ENCODE measurements at places on chromosomes 2 and 18.

DNA sequence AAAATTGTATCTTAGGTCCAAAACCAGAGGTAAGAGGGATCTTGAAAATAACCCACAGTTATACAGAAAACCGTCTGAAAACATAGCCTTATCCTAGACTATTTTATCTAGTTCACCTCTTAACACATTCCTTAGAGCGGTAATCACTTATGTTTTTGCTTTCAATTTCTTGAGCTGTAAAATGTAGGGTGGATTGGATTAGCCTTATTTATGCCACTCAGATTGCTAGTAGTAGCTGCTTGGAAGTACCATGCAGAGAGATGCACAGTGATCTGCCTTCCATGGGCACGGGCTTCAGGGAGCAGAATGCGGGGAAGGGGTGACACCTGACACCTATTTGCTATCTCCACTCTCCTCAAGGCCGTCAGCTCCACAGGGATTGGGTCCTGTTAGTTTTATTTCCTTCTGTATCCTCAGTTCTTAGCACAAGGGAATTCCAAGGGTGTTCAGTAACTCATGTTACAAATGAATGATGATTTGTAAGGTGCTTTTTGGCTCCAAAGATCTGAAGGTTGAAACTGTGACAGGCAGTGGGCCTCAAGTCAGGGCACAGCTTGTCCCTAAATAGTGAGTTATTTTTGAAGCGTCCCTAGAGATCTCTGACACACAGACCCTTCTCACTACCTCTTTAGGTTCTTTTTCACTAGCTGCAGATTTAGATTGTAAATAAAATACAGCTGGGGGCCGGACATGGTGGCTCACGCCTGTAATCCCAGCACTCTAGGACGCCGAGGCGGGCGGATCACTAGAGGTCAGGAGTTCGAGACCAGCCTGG is 64.0 kb upstream of the PMAIP1 start:
- DNase-seq: no peak

DNA sequence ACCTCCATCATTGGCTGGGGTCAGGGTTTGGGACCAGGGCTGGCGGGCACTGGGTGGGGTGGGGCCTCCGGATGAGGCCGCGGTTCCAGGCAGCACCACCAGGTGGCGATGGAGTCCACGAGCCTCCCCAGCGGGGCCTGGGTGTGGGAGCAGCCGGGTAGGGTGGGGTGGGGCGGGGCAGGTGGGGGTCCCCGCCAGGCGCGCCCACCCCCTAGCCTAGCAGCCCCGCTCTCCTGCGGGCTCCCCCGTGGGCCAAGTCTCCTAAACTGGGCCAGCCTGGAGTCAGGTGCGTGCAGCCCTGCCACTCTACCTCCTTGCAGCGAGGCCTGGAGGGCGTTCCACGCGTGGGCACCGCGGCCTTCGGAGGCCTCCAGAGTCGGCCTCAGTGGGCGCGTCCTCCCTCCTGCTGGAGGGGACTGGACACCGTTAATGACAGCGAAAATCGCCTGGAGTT is 187.5 kb downstream of the TWIST2 start:
- peak; percentile 14 for DNase-seq

DNA sequence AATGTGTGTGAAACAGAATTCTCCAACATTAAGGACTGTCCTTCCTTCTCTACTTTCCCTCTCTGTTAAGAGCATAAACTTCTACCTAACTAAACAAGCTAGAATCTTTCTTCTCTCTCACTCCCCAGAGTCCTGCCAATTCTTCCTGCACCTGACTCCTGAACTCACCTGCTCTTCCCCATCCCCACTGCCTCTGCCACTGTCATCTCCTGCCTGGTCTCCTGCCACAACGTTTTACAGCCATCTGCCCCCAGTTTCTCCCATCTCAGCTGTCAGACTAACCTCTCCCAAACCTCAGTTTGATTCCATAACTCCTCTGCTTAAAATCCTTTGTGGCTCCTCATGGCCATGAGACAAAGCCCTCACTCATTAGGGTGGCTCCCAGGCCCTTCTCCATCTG is 288.3 kb upstream of the FBXO11 start:
- DNase-seq: no peak

- no peak for DNase-seq
These were observed 209.4 kb upstream of the SP5 start for GRCh38 chr2:170505631-170506275.

DNA sequence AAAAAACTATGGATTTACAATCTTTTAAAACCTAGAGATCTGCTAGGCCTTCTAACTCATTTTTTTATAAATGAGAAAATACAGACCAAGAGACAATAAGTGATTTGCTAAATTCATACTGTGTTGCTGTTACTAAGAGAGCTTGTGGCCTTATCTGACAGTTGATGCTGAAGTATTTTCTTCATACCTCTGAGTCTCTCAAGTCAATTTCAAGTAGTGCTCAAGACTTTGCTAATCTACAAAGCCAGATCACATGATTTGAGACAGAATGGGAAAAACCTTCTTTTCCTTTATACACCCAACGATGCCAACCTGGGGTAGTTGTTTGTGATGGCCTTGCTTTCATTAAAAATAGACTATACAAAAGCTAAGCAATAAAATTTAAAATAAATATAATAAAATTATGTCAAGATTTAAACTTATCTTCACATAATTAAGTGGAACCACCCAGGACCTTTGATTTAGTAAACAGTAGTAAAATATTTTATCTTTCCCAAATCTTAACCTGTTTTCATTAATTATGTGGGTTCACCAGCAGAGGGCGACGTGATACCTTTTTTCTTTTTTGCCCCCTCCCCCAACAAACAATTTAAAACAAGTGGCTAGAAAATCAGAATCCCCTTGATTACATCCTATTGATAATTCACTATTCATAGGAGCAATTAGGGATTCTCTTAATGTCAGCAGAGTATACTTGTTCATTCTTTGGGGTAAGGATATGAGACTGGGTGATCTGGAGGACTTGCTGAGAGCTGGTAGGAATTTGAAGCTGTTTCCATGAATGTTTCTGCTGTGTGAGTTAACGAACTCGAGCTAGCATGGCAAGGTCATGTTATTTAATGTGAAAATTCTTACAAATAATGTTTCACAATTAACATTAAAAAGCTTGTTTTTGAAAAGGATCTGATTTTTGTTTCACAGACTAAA is 49.6 kb upstream of the SLC5A7 start:
- DNase-seq: no peak

- DNase-seq: no peak
These were observed 310.8 kb downstream of the PIEZO2 start for GRCh38 chr18:10838553-10838952.

DNA sequence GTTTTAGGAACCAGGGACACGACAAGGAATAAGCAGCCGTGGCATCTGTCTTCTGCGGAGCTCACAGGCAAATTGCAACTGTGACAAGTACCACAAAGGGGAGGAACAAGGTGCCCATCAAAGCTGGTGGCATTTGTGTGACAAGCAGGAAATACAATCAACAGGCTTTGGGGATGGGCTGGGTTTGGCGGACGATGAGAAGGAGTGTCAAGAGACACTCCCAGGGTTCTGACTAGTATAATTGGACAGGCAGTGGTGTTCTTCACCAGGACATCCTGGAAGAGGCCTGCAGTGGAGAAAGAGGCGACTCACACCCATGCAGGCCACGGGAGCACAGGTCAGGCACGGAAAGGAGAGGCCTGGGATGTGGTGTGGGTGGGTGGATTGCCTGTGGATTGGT is 14.2 kb upstream of the SPATA3 start:
- no peak for DNase-seq

DNA sequence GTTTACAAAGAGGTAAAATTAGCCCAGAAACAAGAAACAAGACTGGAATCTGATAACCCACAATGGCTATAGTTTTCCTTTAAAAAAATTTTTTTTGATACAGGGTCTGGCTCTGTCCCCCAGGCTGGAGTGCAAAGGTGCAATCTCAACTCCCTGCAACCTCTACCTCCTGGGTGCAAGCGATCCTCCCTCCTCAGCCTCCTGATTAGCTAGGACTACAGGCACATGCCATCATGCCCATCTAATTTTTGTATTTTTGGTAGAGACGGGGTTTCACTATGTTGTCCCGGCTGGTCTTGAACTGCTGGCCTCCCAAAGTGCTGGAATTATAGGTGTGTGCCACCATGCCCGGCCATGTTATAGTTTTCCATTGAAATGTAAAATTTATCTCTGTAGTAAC is 12.3 kb upstream of the PARD6G start:
- DNase-seq: no peak

DNA sequence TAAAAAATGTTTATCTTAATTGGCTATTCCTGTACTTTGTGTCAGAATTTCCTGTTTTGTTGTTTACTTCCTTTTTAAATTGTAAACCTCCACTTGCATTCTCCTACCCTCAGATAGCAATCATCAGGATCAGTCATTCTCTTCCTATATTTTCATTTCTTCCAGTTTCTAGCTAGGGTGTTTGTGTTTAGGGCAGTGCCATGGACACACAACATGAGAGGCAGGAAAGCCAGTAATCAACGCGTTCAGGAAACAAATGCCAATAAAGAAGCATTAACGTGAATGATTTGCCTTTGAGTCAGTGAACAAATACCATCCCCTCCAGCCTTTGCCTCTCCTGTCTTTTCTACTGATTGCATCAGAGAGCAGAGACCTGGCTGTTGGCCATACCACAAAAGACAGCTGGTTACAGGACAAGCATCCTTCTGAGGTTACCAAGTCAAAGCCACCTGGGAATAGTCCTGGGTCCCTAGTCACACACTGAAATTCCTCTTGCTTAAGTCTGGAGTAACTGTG is 56.7 kb upstream of the FHL2 start:
- no peak for DNase-seq

GRCh38 chr2:45124456-45124855 is 115.2 kb upstream of the SIX2 start:
- DNase-seq: no peak

GRCh38 chr2:124547700-124548099 is 522.6 kb downstream of the CNTNAP5 start:
- no peak for DNase-seq

- DNase-seq: no peak
These were observed 63.3 kb downstream of the LPIN1 start for GRCh38 chr2:11809586-11810236.

- DNase-seq: peak; percentile 13
These were observed 1.5 kb downstream of the EFR3B start for GRCh38 chr2:25043241-25043867.

DNA sequence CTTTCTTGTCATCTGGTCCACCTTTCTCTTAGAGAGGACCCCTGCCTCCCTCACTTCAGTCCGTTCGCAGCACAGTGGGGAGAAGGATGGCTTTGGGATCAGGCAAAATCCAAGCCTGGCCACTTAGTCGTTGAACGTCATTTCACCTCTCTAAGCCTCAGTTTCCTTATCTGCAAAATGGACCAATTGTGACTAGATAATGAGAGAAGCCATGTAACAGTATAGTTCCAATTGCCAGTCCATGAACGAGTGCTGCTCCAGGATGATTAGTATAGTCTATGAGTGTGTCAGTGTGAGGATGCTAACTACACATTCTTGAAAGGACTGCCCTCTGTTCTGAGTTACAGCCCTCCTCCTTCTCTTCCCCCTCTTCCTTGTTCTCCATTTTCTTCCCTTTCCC is 1.1 kb downstream of the INHA start:
- no peak for DNase-seq

DNA sequence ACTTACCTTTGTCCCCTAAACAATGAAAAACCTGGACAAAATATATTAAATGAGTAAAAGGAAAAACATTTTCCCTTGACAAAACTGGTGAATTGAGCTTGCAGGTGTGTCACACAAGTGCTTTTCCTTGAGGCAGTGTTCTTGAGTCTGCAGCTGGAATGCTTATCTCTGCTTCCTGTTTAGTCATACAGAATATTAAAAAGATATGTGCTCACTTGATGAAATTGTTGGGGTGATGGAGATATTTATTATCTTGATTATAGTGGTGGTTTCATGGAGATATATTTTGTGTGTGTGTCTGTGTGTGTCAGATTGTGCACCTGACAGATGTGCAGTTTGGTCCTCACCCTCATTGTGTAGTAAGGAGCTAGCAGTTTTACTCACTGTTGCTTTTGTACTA is 3.3 kb downstream of the TAF1B start:
- no peak for DNase-seq

- no peak for DNase-seq
These were observed 1.8 kb downstream of the ENOSF1 start for GRCh38 chr18:710418-711300.

DNA sequence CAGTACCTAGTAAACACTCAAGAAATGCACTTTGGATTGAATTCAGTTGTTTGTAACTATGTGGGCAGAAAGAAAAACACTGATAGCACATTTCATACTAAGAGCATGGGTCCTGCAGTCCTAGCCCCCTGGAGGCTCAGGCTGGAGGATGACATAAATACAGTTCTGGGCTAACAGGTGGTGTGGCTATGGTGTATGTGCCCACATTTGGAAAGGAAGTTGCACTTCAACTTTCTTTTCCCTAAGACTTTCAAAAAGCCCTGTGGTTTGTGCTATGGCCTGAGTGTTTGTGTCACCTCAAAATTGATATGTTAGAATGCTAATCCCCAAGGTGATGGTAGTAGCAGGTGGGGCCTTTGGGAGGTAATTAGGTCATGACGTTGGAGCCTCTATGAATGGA is 218.2 kb downstream of the CDCA7 start:
- no peak for DNase-seq

GRCh38 chr2:172488556-172488955 is 61.2 kb downstream of the ITGA6 start:
- no peak for DNase-seq

All from stimulated activated CD8-positive, alpha-beta memory T cell treated with anti-CD3 and anti-CD28 coated beads, Interleukin-15, amount 100 ng/mL, for 4 hours (primary cell).